ENCODE measurements at places on chromosomes 1 and 21.
A peak's percentile ranks its signal among the peaks of the same experiment; 100 is the strongest.

GRCh38 chr1:156938813-156939212 is 18.4 kb downstream of the LRRC71 start:
- DNase-seq, result no peak

DNA sequence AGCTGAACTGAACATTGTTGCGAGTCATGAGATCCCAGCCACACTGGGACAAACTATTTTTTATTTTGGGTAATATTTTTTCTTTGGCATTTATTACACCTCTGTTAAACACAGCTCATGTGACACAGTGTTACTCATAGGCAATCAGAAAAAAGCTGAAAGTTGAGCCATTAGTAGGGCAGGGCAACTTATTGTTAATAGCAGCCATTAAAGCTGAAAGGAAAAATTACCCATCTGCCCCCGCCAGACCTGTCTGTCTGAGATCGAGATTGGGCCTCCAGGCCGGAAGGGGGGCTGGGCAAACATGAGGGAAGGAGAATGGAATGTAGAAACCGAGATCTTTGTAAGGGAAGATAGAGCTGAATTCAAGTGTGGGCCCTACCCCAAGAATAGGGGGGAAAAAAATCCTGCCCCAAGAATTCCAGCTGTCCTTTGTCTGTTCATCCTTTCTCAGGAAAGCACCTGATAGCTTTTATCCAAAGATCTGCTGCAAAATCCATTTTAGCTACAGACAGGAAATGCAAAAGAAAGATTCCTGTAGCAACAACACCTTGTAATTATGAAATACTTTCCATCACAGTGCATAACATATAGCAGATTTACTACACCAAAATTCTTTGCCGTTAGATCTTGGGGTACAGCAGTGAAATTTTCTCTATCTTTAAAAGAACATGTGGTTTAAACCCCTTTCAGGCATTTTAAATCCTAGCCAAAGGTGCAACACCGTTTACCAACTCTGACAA is 212.8 kb downstream of the PBX1 start:
- peak; percentile 75 for DNase-seq

GRCh38 chr1:113530021-113530420 is 139.7 kb downstream of the MAGI3 start:
- DNase-seq, result peak; percentile 20

DNA sequence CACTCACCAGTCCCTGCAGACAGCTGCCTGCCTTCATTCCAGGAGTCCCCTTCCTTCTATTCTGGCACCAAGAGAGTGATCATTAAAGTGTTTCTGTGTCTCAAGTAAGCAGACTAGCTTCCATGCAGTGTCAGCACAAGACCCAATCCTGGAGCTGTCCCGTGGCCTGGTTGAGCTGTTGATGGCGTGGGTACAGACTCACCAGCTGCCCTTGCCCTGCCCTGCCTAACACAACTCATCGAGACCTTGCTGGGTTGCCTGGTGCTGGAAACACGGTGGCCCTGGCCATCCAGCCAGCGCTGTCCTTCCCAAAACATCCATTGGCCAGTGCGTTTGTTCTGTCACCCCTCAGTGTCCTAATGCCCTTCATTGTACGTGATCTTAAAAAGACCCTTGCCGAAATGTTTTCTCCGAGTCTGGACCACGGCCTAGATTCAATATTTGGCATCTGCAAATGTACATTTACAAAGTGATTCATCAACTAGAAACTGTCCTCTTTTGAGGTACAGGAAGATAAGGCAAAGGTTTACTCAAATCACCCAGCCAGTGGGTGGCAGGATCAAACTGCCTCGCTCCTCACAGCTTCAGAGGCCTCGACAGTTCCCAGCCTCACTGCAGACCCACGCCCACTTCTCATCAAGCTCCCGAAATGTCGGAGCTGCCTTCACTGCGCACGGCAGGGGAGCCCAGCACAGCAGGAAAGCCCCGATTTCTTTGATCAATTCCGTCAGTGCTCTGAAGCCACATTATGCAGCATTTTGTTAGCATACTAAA is 494.2 kb downstream of the KIF26B start:
- DNase-seq, result no peak

GRCh38 chr1:205262731-205263171 is 35.0 kb downstream of the TMCC2 start:
- DNase-seq, result no peak

- no peak for DNase-seq
These were observed 76.1 kb downstream of the TMEM53 start for GRCh38 chr1:44598167-44598566.

GRCh38 chr1:178532392-178532791 is 19.5 kb downstream of the TEX35 start:
- DNase-seq, result peak; percentile 86

DNA sequence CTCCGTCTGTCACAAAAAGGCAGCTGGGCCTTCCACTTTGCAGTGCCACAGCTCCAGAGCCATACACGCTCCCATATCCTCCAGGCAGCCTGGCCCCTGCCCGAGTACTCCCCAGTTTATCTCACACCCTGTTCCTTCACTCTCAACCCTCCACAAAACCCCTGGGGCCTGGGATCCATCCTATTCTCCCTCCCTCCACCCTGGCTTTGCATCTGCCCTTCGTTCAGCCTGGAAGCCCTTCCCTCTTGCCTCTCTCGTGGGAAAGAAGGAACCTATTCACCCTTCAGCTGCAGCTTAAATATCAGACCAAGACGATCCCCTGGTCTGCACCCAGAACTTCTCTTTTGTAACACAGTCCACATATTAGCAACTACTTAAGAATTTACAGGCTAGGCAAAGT is 56.7 kb downstream of the CAMK2N1 start:
- peak; percentile 8 for DNase-seq

- no peak for DNase-seq
These were observed 16.6 kb downstream of the NOC2L start for GRCh38 chr1:942411-942821.

DNA sequence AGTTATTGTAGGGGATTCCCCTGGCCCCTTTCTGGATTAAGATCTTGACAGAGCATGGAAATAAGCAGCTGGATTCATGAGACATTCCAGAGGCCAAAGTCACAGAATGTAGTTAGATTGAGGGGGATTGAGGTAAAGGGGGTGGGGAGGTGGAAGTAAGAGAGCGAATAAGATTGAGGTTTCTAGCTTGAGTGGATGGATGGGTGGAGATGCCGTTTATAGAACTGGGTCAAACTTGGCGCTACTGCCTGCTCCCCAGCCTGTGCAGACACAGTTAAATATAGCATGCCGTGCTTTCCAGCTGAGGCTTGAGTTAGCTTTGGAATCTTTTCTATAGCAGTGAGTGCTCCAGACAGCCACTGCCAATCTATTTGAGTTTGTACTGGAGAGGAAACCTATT is 85.7 kb downstream of the DYRK1A start:
- peak; percentile 82 for DNase-seq
